ENCODE measurements at places on chromosomes 3 and 15.

DNA sequence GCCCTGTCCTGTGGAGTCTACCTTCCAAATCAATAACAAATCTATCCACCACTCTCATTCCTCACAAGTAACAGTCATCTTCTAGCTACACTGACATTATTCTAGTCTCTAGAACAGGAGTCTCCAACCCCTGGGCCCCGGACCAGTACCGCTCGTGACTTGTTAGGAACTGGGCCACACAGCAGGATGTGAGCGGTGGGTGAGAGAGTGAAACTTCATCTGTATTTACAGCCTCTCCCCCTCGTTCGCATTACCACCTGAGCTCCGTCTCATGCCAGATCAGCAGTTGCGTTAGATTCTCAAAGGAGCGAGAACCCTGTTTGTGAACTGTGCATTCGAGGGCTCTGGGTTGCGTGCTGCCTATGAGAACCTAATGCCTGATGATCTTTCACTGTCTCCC lies 31.9 kb downstream of the ROBO2 start:
- DNase-seq: no peak

DNA sequence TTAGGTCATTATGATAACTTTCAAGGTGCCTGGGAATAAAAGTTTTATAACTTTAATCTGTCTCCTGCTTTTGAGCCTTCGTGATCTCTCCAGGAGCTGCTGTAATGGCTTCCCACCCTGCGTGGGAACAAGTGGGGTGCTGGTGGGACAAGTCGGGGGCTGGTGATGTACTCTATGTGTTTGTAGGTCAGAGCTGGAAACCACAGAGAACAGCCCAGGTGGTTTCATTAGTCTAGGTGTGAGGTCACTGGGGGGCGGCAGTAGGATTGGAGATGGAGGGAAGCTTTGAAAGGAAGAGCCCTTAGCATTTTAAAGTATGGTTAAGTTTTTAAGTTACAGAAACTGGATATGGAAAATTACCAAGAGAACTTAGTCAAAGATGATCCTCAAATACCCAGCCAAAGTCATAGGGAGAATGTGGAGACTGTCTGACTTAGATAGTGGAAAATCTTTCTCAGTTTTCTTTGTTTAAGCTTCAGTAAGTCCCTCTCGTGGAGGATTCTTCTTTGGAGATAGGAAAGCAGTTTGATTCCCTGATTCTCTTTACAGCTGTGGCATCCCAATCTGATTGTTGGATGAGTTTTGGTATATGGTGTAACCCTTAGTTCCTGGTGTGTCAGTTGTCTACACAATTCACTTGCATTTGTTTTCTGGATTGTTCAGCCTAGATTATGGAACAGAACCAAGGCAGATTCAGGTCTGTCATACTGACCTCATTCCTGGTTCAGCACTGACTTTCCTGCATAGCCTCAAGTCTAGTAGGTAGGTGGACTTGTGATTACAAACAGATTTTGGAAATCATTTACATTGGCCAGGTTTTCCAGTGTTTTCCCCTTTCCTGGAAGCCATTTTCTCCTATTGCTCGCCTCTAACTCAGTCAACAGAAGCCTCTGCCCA lies 115.6 kb downstream of the FNDC3B start:
- peak; percentile 35 for DNase-seq

DNA sequence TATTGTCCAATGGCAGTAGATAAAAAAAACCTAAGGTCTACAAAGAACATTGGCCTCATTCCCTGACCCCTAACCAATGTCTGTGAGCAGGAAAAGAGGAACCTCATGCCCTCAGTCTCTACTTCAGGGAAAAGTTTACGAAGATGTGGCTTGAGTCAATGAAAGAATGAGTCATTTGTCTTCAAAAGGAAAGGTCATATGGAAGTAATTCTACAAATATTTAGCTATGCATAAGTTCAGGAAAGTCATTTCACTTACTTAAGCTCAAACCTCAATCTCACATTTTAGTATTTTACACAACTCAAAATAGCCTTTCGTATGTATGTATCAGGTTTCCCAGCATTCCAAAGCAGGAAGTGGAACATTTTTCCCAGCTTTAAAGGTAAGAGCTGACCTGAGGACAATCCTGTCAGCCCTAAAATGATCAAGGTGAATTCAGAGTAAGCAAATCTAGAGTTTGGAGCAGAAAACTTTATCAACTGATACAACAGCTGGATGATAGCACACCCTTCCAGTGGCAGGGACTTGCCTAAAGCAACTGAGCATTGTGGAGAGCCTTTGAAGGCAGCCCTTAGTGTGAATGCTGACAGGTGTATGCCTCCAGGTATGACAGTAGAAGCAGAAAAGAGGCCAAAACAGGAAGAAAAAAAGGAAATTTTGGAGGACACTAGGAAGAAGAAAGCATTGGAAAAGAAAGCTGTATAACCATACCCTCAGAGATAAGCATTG lies 53.9 kb upstream of the ACKR4 start:
- DNase-seq: peak; percentile 95

DNA sequence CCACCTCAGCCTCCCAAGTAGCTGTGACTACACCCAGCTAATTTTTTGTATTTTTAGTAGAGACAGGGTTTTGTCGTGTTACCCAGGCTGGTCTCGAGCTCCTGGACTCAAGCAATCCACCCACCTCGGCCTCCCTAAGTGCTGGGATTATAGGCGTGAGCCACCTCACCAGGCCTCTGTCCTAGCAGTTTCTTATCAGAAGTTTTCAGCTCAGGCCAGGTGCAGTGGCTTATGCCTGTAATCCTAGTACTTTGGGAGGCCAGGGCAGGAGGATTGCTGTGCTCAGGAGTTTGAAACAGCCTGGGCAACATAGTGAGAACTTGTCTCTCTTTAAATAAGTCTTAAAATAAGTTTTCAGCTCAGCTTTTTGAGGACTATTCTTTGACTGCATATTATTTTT lies 48.4 kb downstream of the SGO1 start:
- no peak for DNase-seq

DNA sequence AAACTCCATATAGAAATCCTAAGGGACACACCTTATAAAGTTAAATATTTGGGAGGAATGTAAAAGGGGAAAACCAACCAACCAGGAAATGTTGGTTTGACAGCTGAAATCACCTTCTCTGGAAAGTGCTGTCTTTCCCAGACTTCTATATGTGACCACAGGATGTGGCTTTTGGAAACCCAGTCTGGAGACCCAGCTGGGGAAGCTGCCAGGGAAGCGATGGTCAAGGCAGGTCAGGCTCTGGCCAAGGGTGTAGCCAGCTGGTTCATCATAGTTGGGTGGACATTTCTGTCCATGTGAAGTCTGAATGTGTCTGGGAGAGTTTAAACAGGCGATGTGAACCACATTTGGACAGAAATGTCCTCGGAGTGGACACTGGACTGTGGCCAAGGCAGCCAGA lies 73.9 kb downstream of the ARNT2 start:
- peak; percentile 90 for DNase-seq
